ENCODE measurements at places on chromosomes 13 and 19. TPM values are rescaled to one million over a fixed set of nuclear protein-coding genes. Genes with fewer than 3 reads are reported as not detected.

DNA sequence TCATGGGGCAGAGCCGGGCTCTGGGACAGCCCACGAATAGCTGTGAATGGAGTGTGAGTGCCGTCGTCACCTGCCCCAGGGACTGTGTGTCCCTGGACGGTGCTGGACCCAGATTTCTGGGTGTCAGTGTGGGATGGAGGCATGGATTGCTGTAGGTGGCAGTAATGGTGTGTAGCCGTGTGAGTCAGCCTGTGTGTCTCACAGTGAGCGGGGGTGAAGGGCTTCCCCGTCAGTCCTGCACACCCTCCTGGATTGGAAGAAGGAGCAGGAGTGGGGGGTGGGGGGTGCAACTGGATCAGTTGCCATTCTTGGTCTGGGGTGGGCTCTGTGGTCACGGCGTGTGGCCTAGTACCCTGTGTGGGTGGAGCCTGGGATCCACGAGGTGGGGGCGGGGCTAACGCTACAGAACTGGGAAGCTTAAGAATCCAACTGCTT lies 6.5 kb upstream of the LTBP4 start:
- no peak for DNase-seq

Gene PRR19
- 0.23 TPM for total RNA-seq

Gene THSD8
- not detected for total RNA-seq

Gene IZUMO2
- total RNA-seq = not detected

- DNase-seq = no peak
Observed at GRCh38 chr13:71609271-71609670, 257.7 kb downstream of the DACH1 start.

Gene MEDAG
- 0.17 TPM for total RNA-seq

Gene NCAN
- not detected for total RNA-seq

GRCh38 chr13:113216254-113217048 lies 7.0 kb downstream of the CUL4A start:
- DNase-seq = no peak

- DNase-seq = no peak
Observed at GRCh38 chr19:46731007-46731501, 14.1 kb upstream of the PRKD2 start.

GRCh38 chr19:28878862-28879566 lies 333.9 kb downstream of the UQCRFS1 start:
- peak; percentile 19 for DNase-seq

DNA sequence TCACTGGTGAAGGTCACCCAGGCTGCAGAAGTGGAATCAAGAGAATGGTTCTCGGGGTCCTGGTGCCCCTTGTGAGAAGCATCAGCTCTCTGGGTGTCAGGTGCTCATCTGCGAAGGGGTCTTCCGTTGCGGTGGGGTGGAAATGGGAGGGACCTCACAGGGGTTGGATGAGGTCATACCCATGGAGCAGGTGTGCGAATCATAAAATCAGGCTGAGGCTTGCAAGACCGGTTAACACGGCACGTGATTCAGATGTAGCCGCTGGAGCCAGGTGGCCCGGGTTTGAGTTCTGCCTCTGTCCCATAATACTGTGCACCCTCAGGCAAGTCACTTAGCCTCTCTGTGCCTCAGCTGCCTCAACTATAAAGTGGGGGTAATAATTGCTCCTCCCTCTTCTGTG lies 3.9 kb upstream of the KLK15 start:
- no peak for DNase-seq

DNA sequence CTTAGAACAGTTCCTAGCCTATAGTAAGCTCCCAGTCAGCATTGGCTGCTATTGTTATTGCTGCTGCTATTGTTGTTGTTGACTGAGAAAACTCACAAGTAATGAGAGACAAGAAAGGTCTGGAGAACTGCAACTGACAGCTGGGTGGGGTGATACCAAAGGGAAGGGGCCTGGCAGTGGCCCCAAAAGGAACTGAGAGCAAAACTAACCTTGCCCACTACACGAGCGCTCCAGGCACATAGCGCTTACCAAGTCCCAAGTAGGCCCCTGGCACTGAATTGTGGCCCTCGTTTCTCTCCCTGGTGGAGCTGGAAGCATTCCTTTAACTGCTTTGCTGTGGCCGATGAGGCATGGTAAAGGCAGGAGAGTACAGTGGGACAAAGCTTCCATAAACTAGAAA lies 59.7 kb downstream of the KCTD12 start:
- DNase-seq = no peak

DNA sequence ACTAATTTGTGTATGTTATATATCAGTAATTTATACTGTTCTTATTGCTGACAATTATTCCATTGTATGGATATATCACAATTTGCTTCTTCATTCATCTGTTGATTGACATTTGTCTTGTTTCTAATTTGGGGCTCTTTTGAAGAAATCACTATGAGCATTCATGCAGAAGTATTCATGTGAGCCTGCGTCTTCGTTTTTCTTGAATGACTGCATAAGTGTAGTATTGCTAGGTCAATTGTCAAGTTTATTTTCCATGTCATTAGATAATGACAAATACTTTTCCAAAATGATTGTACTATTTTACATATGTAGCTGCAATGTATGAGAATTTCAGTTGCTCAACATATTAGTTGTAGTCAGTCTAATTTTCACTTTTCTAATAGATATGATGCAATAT lies 1796.9 kb downstream of the SLITRK5 start:
- DNase-seq = no peak

GRCh38 chr13:50726164-50726563 lies 117.3 kb downstream of the DLEU7 start:
- DNase-seq = no peak

Gene B3GNT8
- total RNA-seq = 1.6 TPM

GRCh38 chr13:53043398-53043797 lies 14.8 kb downstream of the OLFM4 start:
- DNase-seq = no peak

- no peak for DNase-seq
Observed at GRCh38 chr13:28299916-28300315, 161.6 kb downstream of the PAN3 start.

Measured in epithelial cell of proximal tubule (primary cell).